Caudate nucleus (tissue), 63 donors: ENCODE measurements at places on chromosomes 1 and 21.

- no peak for DNase-seq
Observed at GRCh38 chr1:20593756-20594155, 4.9 kb downstream of the CDA start.

GRCh38 chr21:26469789-26470188, 103.3 kb downstream of the CYYR1 start:
- no peak for DNase-seq

- DNase-seq, result no peak
Observed at GRCh38 chr1:92030656-92031107, 897 bp downstream of the EPHX4 start.

- no peak for DNase-seq
Observed at GRCh38 chr21:42091899-42092508, 20.9 kb downstream of the UMODL1 start.

GRCh38 chr1:100721526-100722207, 2.1 kb downstream of the VCAM1 start:
- no peak for DNase-seq

DNA sequence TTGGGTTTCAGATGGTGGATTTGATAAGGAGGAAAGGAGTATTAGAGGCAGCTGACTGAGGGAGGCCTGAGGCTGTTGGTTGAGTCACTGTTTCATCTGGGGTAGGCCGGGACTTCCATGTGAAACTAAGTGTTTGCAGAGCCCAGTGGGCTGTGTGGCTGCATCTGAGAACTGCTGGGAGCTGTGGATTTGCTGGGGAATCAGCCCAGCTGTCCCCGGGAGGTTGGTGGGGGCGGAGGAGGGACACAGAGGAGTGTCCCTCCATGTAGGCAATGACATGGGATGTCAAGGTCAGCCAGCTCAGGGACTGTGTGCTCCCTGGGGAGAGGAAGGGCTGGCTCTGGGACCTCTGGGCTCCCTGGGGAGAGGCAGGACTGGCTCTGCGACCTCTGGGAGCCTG, 36.4 kb downstream of the SLC2A7 start:
- no peak for DNase-seq

DNA sequence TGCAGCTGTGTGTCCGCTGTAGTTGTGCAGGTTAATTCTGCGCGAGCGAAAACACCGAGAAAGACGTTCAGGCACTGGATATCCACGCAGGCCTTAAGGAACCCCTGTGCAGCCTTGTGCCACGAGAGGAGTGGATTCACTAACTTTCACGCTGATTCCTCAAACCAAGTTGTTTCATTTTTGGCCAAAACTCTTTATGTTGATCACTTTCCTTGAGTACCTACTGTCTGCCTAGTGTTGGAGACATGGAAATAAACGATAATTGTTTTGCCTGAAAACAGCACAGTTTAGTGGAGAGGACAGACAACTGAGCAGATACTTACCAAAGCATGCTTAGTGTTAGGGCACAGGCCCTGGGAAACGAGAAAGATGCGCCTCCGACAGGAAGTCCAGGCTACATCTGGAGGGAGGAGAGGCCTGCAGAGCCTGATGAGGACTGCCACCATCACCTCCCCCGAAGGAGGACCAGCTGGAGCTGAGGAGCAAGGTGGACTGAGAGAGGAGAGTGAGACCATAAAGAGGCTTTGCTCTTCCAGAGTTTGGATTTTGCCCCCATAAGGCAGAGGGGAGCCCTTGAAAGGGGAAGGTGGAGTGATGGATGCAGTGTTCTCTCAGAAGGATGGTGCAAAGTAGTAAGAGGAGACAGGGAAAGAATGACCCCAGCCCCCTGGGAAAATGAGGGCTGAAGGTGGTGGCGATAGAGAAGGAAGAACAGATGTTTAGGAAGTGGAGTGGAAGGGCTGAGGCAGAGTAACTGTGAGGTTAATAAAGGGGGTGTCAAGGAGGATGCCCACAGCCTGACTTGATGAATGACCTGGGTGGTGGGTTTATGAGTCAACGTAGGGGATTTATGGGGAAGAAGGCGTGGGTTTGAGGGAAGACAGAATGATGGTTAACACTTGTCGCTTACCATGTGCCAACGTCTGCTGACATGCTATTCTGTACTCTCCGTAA, 956 bp upstream of the SCAF4 start:
- peak; percentile 18 for DNase-seq

DNA sequence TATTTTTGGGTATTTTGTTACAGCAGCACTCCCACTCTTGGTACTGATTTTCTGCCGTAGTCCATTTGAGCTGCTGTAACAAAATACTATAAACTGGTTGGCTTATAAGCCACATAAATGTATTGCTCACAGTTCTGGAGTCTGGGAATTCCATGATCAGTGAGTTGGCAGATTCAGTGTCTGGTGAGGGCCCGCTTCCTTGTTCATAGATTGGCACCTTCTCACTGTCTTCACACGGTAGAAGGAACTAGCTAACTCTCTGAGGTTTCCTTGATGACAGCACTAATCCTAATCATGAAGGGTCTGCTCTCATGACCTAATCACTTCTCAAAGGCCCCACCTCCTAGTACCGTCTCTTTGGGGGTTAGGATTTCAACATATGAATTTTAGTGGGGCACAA, 85.2 kb downstream of the HHAT start:
- no peak for DNase-seq

DNA sequence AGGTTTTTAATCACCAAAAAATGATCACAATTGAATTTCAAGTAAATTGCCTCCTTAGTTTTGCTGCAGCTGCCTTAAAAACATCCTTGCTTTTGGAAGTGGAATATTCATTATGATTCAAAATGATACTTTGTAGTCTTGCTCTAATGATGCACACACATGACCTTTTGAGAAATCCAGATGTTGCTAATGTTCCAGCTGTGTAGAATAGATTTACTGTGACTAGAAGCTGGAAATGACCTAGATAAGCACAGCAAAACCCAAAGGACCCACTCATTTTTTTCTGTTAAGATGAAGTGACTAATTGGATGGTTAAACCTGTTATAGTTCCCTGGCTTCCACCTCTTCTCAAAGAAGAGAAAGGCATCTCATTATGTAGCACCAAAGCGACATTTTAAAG, 64.6 kb upstream of the RALGPS2 start:
- no peak for DNase-seq

DNA sequence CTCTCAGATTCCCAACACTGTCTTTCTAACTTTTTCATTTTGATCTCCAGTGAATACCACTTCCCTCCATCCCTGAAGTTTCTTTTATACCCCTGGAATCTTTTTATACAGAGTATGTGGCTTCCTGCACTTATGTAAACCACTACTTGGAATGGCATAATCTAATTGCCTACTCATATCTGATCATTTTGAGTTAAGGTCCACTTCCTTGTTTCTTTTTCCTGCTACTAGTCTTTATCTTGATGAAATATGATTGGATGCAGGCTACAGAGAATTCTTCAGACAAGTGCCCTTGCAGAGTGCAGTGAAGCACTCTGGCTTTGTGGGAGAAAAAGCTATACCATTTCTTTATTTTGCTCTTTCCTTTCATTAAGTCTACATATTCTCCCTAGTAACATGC, 325.3 kb upstream of the ADAMTS5 start:
- no peak for DNase-seq

DNA sequence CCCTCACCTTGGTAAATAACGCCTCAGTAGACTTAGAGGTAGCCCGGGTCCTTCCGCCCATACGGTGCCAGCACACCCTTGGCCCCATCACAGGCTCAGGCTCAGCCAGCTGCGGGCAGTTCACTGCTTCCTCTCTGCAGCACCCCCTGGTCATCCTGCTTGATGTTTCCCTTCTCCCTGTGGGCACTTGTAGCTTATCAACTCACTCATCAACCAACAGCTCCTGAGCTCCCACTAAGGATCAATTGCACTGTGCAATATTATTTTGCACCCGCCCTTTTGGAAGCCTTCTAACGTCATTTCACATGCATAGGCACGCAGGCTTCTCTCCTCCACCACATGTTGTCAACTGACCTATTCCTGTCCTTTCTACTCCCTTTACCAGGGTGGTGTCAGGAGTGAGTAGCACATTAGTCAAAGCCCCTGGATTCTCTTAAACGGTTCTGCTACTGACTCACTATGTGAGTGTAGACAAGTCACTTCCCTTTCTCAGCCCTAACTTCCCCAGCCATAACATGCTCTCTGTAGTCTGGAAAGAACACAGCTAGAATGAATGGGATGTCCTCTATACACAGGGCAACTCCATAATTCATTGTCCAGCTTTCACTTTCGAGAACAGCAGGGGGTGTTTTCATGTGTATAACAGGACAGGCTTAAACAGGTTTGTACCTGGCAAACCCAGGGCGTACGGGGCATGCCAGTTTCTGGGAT, 47.1 kb upstream of the IRF2BP2 start:
- no peak for DNase-seq

DNA sequence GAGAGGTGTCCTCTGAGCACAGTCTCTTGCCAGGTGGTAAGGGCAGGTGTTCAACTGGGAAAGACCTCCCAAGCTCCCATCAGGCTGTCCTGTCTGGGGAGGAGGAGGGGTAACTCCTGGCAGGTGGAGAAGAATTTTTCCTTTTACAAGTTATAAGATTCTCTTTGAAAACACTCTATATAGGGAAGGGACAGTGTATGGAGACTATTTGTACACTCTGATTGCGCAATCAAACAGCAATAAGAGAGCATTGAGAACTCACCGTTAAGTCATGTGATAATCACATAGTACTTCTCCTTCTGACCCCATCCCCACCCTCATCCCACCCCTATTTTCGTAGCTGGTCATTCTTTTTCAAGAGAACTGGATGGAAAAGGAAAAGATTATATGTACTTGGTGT, 179.3 kb upstream of the ZNF644 start:
- no peak for DNase-seq

DNA sequence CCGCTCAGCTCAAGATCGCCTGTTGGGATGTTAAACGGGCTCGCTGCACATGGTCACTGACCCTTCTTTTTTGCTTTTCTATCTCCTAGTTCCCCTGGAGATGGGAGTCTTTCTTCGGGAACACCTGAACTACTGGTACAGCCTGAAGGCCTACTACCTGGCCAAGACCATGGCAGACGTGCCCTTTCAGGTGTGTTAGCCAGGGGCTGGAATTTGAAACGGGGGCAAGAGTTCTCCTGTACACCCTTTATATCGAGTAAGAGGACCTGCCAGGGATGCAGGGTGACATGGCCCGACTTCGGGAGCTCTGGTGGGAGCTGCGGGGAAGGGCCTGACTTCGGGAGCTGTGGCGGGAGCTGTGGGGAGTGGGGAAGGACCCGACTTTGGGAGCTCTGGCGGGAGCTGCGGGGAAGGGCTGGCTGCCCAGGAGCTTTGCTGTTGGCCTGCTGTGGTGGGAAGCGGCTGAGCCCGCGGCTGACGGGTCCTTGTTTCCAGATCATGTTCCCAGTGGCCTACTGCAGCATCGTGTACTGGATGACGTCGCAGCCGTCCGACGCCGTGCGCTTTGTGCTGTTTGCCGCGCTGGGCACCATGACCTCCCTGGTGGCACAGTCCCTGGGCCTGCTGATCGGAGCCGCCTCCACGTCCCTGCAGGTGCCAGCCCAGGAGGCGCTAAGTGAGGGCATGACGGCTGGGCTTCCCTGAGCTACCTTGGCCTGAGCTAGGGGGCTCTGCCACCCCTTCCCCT, 24.0 kb downstream of the TFF3 start:
- DNase-seq, result no peak

GRCh38 chr21:29195981-29196669, 65.7 kb downstream of the MAP3K7CL start:
- no peak for DNase-seq

DNA sequence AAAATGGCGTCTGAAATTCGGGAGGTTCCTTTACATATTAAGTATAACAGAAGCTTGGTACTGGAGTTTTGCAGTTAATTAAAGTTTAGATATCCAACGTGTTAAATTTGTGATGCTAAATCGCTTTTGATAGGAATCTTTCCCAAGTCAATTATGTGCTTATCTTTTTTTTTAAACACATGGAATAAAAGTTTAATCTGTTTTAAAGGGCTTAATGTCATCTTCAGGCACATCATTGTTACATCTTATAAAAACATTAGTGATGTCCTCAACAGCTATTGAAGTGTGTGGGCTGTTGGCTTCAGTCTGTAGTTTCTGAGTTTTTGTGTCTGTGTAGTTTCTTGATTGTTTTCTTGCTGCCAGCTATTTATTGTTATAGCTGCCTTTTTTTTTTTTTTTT, 5.3 kb downstream of the FMN2 start:
- no peak for DNase-seq

DNA sequence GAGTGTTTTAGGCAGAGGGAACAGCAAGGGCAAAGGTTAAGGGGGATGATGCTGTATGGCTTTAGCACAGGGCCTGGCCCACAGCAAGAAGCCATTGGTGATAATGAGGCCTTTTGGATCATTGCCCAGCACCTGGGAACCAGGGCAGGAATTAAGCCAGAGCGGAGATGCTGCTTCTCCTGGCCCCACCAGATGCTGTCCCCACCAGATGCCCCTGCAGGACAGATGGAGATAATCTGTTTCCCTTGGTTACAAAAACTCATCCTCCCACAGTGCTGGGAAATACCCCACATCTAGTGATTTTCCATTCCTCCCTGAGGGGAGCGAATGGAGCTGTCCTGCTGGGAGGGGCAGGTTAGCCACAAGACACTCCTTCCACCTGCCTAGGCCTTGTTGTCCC, 18.8 kb downstream of the OPRD1 start:
- no peak for DNase-seq

DNA sequence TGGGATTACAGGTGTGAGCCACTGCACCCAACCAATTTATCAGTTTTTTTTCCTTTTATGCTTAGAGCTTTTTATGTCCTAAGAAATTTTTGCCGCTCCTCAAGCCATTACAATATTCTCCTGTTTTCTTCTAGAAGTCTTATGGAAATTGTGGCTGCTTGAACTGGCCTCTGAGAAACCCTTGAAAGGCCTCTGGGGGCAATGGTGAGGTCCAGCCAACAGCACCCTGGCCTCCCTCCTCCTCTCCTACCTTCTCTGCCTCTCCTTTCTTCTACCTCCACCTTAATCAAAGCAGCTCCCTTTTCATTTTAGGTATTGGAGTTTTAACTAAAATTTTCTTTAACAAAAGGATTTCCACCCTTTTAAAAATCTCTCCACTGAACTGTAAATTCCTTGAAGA, 24.5 kb upstream of the RGS16 start:
- DNase-seq, result no peak

GRCh38 chr1:6982443-6982842, 197.2 kb downstream of the CAMTA1 start:
- DNase-seq, result no peak

DNA sequence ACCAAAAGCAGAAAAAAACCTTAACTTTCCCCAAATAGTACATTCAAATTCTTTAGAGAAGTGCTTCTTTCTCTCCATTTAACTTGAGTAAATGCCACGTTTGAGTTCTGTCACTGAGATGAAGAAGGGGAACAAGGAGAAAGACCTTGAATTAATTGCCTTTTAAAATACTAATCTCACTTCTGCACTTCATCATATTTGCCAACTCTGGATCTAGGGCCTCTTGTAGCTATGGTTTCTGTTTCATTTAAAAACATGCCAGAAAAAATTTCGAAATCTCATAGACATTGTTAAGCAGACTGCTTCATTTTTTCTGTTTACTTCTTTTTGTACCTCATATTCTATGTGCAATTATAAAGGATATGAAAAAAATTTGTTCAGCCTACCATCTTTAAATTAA, 24.6 kb downstream of the MIXL1 start:
- DNase-seq, result no peak

GRCh38 chr1:40762144-40762923, 21.3 kb upstream of the KCNQ4 start:
- no peak for DNase-seq
